ENCODE measurements at places on chromosomes 13 and 19.

- DNase-seq: no peak
Measured at GRCh38 chr13:77703408-77703807, 5.9 kb downstream of the SLAIN1 start.

GRCh38 chr19:51356159-51356801 lies 9.9 kb downstream of the ETFB start:
- DNase-seq: no peak

- DNase-seq: no peak
Measured at GRCh38 chr13:106109391-106109791, 426.1 kb downstream of the EFNB2 start.

- no peak for DNase-seq
Measured at GRCh38 chr13:46531953-46532352, 21.0 kb upstream of the LRCH1 start.

DNA sequence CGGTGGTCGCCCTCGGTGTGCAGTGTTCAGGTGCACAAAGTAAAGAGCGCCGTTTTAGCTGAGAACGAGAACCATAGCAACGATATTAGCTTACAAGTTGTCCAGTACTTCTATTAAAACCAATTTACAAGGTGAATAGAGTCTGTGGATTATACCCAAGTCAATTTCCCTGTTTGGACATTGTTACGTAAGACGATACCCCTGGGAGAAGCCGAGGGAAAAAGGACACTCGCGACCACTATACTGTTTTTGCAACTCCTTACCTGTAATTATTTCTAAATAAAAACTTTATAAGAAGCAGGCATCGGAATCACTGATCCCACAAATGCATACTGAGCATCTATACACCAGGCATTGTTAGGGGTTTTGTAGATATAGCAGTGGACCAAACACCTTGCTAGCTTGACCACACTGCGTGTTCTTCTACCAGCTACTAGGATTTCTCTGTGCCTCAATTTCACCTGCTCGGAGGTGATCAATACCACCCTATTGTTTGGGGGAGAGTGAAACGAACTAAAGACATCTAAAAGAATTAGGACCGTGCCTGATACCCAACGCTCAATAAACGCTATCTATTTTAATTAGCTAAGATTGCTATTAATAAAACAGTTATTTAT lies 488 bp upstream of the EEF2 start:
- no peak for DNase-seq

- no peak for DNase-seq
Measured at GRCh38 chr13:54165581-54166215, 1137.1 kb downstream of the OLFM4 start.

- no peak for DNase-seq
Measured at GRCh38 chr13:31896427-31896826, 135.1 kb upstream of the FRY start.

GRCh38 chr13:41060082-41060723 lies 1.1 kb upstream of the WBP4 start:
- peak; percentile 86 for DNase-seq

GRCh38 chr13:111659219-111659775 lies 338.9 kb downstream of the TEX29 start:
- DNase-seq: no peak

DNA sequence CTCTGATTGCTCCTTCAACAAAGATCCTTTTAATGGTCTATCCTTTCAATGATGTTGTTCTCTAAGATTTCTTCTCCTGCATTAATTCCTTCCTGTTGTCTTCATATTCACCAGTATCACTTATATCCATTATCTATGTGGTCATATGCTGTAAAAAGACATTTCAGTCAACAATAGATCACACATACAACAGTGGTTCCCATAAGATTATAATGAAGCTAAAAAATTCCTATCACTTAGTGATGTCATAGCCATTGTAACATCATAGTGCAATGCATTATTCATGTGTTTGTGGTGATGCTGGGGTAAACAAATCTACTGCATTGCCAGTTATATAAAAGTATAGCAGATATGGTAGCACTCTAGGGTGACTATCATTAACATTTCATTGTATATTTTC lies 266.1 kb downstream of the LHFPL6 start:
- DNase-seq: no peak

GRCh38 chr13:33280279-33280905 lies 5.2 kb downstream of the STARD13 start:
- no peak for DNase-seq

DNA sequence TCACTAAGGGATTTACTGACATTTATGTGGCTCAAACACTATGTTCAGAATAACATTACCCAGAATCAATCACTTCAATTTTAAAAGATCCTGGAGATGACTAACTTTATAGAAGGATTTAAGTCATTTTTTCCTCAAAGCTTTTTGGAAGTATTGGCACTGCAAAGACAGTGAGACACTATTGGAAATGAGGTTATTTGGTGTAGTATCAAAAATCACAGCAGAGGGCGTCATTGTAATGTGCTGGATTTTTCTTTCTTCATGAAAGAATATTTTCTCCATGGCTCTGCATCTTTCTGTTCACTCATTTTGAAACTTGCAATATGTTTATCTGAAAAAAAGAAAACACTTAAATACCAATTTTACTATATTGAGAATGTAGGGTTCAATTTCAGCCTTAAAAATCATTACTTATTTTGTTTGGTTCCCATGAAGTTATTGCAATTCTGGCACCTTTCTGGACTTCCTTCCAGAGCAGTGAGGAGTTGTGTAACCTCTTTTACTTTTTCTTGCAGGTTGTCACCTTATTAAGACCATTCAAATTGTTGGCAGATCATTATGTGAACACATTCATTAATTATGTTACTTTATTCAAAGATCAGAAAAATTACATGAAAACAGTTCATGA lies 3.7 kb upstream of the CSNK1A1L start:
- peak; percentile 26 for DNase-seq

DNA sequence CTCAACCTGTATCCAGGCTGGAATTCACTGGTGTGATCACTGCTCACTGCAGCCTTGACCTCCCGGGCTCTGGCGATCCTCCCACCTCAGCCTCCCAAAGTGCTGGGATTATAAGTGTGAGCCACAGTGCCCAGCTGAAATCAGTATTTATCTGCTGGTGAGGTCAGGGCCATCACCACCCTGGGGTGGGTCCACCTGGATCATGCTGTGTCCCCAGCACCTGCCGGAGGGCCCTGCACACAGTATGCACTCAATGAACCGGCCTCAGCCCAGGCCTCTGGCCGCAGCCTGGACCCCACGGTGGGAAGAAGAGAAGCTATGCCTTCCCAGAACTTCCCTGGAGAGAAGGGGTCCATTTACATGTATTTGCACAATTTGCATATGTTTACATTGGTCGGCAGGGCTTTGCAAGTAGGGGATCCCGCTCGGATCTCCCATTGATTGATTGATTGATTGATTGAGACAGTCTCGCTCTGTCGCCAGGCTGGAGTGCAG lies 2.6 kb upstream of the SLC5A5 start:
- no peak for DNase-seq

- no peak for DNase-seq
Measured at GRCh38 chr13:41289463-41289881, 21.6 kb upstream of the NAA16 start.

DNA sequence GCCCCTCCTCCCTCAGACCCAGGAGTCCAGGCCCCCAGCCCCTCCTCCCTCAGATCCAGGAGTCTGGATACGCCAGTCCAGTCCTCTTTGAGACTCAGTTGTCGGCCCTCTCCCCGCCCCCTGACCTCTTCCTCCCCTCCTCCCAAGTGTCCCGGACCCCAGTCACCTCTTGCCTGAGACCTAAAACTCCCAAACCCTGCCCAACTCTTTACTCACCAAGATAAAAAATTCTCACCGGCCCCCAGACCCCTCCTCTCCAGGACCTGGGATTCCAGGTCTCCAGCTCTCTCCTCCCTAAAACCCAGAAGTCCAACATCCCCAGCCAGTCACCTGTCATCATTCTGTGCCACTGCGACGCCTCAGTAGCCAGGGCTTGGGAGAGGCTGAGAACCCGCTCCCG lies 1.4 kb upstream of the HSD17B14 start:
- no peak for DNase-seq

DNA sequence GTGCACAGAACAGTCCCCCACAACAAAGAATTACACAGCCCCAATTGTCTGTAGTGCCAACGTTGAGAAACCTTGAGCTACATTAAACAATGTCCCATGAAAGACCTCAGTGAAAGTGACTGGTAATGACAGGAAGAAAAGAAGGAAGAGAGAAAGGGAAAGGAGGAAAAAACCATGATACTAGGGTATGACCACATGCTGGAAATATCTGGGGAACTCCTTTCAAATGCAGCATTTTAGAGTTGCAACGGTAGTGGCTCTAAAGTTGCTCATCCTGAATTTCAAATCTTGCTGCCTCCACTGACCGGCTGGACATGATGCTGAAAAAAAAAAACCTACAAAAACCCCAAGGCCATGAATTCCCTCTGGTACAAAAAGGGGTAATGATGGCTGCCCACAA lies 26.5 kb downstream of the FPR3 start:
- no peak for DNase-seq

- no peak for DNase-seq
Measured at GRCh38 chr19:46616631-46617322, 8.1 kb downstream of the PTGIR start.

GRCh38 chr13:35720690-35721554 lies 244.4 kb upstream of the MAB21L1 start:
- peak; percentile 6 for DNase-seq

DNA sequence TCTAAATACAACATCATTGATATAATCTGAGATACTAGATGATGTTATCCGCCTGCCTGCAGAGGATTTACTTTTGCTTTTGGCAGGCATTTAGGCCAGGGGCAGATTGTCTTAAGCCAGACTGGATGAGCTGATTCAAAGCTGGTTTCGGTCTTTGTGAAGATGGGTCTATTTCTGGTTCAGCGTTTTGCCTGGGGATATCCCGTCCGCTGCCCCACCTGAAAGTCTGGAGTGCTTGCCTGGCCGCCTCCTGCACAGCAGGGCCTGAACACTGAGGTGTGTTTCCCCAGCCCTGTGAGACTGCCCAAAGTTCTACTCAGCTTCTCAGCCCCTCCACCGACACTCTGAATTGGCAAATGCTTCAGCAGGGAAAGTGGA lies 149.7 kb downstream of the KATNAL1 start:
- DNase-seq: no peak

GRCh38 chr19:35518313-35518712 lies 4.9 kb upstream of the DMKN start:
- peak; percentile 25 for DNase-seq

- DNase-seq: no peak
Measured at GRCh38 chr19:10871711-10872545, 575 bp downstream of the CARM1 start.

- DNase-seq: no peak
Measured at GRCh38 chr19:2184422-2184975, 20.8 kb downstream of the DOT1L start.

DNA sequence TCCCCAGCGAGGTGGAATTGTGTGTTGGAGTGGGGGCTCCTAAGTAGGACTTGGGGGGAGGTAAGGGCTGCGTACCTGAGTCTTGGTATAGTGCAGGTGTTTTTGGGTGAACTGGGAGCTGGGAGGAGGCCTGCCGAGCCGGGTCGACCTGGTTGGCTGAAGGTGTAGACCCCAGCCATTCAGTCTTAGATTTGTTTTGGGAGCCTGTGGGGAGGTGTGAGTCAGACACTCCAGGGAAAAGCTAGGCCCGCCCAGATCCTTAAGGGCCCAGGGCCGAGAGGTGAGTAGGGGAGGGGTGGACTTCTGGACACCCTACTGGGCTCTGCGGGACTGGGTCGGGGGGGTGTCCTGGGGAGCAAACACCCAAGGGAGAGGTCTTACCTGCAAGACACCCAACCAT lies 935 bp downstream of the CRB3 start:
- no peak for DNase-seq

DNA sequence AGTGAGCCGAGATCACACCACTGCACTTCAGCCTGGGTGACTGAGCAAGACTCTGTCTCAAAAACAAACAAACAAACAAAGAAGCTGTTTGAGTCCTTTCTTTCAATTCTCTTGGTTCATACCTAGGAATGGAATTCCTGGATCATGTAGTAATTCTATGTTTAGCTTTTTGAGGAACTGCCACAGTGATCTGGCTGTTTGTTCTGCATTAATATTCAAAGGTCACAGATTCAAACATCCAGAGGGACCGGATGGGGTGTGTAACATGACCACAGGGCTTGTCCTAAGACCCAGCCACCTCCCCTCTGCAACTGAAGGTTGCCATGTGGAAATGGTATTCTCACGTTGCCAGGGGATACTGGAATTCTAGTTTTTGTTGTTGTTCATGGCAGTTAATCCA lies 10.2 kb downstream of the COLGALT1 start:
- no peak for DNase-seq

GRCh38 chr19:18420930-18421329 lies 1.7 kb downstream of the SSBP4 start:
- no peak for DNase-seq

GRCh38 chr19:35890113-35890650 lies 10.2 kb downstream of the NFKBID start:
- no peak for DNase-seq
